ENCODE measurements at places on chromosomes 3 and 15.

- no peak overlapping the region for H3K27ac ChIP-seq
- H3K4me1 ChIP-seq, result no peaks in the 10 kb centered on the region
- no peak for DNase-seq
- no peaks in the 10 kb centered on the region for H3K27me3 ChIP-seq
- no peak overlapping the region for H3K4me3 ChIP-seq
- peaks cover 7% of the 10 kb centered on the region for H3K36me3 ChIP-seq
These were observed 30.9 kb upstream of the TKT start for GRCh38 chr3:53286727-53287126.

DNA sequence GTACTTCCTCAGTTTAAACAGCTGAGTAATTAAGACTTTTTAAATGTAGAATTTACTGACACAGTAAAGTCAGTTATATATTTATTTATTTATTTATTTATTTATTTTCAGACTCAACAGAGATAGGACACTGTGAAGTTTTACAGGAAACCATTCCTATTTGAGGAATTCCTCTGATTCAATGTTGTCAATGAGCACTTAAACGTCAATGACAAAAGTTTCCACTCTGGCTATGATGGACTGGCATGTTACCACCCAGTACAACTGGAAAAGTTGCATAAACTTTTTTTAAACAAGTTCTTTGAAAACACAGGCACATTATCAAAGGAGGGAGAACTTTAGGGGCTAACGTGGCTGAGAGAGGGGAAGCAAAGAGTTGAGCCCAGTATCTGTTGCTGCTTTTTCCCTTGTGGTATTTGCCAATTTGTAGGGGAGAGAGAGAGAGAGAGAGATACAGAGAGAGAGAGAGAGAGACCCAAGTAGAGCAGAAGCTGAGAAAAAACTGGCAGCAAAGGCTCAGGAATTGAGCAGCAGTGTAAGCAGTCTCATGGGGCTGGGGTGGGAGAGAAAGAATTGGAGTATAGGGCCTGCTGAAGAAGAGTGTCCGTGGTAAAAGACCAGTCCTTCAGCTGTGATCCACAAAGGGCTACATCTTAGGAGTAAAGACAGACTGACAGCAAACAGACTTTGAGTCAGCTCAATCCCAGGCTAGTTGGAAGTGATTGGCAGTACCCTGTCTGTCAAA lies 18.3 kb upstream of the ACTC1 start:
- no peaks in the 10 kb centered on the region for H3K4me1 ChIP-seq
- no peaks in the 10 kb centered on the region for H3K27me3 ChIP-seq
- no peak overlapping the region for H3K27ac ChIP-seq
- no peak overlapping the region for H3K4me3 ChIP-seq
- no peaks in the 10 kb centered on the region for H3K36me3 ChIP-seq
- DNase-seq, result no peak

DNA sequence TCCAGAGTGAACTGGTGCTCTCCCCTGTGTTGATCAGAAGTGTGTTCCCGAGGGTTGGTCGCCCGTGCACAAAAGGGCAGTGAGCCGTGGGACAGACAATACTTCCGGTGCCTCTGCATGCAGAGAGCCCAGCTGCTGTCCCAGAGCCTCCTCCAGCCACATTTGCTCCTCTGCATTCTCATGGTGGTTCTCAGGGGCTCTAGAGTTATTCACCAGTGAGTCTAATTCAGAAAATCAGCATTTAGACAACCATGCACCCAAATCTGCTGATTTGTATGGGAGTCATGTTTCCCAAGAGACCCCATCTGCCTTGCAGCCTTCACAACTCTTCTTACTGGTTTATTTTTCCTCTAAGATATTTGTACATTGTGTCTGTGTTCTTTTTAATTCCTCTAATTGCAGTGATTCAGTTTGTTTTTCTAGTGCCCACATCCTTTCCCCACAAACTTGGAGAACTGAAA lies 107.0 kb upstream of the SPRED1 start:
- no peak overlapping the region for H3K27ac ChIP-seq
- no peaks in the 10 kb centered on the region for H3K4me1 ChIP-seq
- no peaks in the 10 kb centered on the region for H3K27me3 ChIP-seq
- DNase-seq, result no peak
- no peak overlapping the region for H3K4me3 ChIP-seq

GRCh38 chr3:68288085-68288484 lies 633.7 kb upstream of the SUCLG2 start:
- H3K27ac ChIP-seq, result no peak overlapping the region
- H3K4me1 ChIP-seq, result no peaks in the 10 kb centered on the region
- no peak overlapping the region for H3K4me3 ChIP-seq
- H3K36me3 ChIP-seq, result no peaks in the 10 kb centered on the region
- no peak for DNase-seq

- no peaks in the 10 kb centered on the region for H3K36me3 ChIP-seq
- H3K4me1 ChIP-seq, result no peaks in the 10 kb centered on the region
- H3K27me3 ChIP-seq, result no peaks in the 10 kb centered on the region
- H3K4me3 ChIP-seq, result no peak overlapping the region
- no peak for DNase-seq
These were observed 223.2 kb upstream of the THBS1 start for GRCh38 chr15:39357480-39358268.

- no peak for DNase-seq
- H3K4me3 ChIP-seq, result no peak overlapping the region
- H3K27ac ChIP-seq, result no peak overlapping the region
- H3K27me3 ChIP-seq, result no peaks in the 10 kb centered on the region
- H3K4me1 ChIP-seq, result no peaks in the 10 kb centered on the region
These were observed 273.1 kb downstream of the ULK4 start for GRCh38 chr3:41688595-41689380.
